ENCODE measurements at places on chromosomes 4 and X.

DNA sequence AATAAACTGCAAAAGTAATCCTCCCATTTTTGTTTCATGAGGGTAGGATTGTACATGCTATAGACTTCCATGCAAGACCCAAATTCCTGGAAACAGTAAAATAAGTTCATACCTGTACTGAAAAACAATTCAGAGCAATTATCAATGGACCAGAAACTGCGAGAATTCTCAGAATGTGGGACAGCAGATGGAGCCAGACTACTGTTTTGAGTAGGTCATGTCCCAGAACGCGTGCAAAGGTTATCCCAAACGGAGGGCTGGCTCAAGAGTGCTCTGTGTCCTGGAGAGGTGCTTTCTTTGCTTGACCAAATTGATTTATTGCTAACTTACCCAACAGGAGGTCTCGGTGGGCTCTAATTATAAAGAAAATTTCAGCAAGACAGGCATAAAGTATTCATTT is 1.7 kb upstream of the MAGEH1 start:
- DNase-seq: no peak

GRCh38 chr4:1026115-1026514 is 14.7 kb downstream of the FGFRL1 start:
- DNase-seq: peak; percentile 91

DNA sequence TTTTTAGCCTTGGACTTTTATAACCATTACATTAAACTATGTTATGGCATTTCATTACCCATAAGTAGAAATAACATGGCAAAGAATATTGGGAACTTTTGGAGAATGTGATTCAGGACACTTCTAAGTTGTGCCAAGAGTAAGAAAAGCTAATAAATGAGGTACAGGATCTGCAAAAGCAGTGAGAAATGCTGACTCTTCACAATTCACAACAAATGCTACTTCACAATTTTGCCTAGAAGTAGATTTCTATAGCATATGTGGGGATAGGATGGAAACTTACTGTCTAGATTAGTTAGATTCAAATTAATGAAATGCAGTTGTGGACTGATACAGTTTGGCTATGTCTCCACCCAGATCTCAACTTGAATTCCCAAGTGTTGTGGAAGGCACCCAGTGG is 173.7 kb downstream of the COMMD8 start:
- DNase-seq: no peak

GRCh38 chrX:32139476-32139875 is 1067.6 kb upstream of the FTHL17 start:
- no peak for DNase-seq

DNA sequence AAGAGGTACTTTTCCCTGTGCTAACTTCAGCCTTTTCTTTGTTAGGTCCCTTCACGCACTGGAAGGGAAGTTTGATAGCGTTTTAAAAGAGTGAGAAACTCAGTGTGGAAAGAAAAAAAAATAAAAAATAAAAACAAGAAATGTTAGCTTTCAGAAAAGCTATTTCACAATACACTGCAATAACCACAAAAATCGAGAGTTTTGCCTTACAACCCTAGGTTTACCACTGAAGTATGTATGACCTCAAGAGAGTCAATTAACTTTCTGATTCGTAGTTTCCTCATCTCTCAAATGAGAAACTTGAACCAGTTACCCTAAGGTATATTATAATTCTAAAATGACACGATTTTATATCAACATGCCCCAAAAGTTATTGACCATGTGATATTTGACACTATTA is 93.9 kb upstream of the JADE1 start:
- no peak for DNase-seq

DNA sequence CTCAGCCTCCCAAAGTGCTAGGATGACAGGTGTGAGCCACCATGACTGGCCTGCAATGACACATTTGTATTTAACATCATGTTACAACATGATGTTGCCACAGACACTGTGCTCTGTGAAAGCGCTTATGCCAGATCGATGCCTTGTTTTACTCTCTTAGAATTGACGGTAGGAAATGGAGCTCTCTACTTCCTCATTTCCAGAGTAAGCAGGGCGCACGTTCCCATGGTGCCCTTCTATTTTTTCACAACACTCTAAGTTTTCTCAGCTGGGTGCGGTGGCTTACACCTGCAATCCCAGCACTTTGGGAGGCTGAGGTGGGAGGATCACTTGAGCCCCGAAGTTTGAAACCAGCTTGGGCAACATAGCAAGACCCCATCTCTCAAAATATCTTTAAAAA is 60.7 kb upstream of the DHRSX start:
- no peak for DNase-seq

GRCh38 chr4:70700712-70701111 is 12.4 kb downstream of the UTP3 start:
- no peak for DNase-seq

DNA sequence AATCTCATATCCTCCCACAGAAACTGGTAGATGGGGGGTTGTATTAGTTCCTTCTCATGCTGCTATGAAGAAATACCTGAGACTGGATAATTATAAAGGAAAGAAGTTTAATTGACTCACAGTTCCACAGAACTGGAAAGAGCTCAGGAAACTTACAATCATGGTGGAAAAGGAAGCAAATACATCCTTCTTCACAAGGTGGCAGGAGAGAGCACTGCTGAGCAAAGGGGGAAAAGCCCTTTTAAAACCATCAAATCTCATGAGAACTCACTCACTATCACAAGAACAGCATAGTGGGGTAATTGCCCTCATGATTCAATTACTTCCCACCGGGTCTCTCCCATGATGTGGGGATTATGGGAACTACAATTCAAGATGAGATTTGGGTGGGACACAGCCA is 250.5 kb upstream of the GPRIN3 start:
- no peak for DNase-seq

- DNase-seq: no peak
Observed at GRCh38 chrX:120310861-120311726, at the start of gene TMEM255A. TMEM255A (minus strand) TSS chrX:120311461; CDS start chrX:120311309, 152 bp downstream.

DNA sequence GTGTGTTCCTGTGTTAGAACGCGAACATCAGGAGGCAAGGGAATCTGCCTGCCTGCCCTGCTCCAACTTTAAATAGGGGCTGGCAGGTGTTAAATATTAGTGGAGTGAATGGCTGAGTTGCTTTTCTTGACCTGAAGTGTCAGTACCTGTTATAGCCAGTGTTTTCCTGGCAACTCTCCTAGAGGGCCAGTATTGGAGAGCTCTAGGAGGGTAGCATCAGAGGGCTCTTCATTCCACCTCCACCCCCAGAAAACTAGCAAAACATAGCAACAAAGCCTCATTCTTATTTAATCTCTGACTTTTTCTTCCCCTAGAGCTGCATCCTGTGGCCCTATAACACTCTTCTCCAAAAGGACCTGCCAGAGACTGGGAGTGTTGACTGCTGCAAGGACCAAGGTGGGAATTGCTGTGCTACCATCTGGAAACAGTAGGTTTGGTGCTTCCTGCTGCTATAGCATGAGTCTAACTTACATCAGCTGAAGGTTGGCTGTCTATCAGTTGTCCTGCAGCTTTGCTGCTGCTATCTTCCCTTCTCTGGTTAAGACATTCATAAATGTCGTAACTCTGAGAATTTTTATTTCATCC is 33.5 kb downstream of the SGMS2 start:
- no peak for DNase-seq

DNA sequence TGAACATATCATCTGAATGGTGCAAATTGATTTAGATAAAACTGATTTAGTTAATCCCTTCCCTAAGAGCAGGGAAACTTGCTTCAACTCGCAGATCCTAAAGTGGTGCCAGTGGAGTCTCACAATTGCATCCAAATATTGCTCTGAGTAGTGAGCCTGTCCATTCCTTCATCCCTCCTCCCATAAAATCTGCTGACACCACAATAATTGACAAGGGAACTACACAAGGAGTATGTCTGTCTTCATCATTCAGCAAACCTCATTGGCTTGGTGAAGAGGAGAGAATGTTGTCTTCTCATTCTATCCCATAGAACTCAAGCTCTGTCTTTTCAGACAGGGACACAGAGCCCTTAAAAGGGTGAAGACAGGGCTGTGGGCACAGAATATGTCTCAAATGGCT is 4.2 kb downstream of the MID2 start:
- no peak for DNase-seq

- no peak for DNase-seq
Observed at GRCh38 chr4:141853091-141853764, 216.8 kb downstream of the IL15 start.

DNA sequence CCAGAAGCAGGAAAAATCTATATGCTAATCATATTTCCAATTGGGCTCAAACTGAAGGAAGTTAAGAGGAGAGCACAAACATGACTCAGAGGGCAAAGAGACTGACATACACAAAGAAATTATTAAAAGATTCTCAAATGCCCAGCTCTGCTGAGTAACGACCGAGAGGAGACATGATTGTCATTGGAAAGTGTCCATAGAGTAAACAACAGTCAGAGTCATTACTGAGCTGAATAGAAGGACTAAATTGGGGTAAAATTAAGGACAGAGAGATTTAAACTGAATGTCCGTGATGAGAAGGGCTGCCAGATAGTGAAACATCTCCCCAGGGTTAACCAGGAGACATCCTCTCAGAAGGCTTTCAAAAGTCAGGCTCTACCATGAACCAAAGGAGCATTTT is 111.2 kb upstream of the GALNT7 start:
- DNase-seq: no peak

- no peak for DNase-seq
Observed at GRCh38 chr4:54541426-54542118, 116.2 kb upstream of the KIT start.

- DNase-seq: no peak
Observed at GRCh38 chrX:3219667-3220066, 126.8 kb downstream of the MXRA5 start.

DNA sequence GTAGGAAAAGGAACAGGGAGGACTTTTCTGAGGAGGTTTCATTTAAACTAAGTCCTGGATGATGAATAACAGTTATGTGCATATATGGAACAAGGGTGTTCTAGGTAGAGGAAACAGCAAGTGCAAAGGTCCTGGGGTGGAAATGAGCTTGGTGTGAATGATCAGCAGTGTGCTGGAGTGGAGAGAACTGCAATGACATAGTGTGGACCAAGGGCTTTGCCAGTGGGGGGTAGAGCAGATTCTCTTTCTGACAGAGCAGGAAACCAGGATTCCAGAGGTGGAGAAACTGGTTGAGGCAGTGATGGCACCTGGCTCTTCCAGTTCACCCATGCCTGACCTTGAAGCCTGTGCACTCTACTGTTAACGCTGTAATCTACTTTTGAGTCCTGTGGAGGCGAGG is 1.7 kb downstream of the PPP1R3F start:
- no peak for DNase-seq

DNA sequence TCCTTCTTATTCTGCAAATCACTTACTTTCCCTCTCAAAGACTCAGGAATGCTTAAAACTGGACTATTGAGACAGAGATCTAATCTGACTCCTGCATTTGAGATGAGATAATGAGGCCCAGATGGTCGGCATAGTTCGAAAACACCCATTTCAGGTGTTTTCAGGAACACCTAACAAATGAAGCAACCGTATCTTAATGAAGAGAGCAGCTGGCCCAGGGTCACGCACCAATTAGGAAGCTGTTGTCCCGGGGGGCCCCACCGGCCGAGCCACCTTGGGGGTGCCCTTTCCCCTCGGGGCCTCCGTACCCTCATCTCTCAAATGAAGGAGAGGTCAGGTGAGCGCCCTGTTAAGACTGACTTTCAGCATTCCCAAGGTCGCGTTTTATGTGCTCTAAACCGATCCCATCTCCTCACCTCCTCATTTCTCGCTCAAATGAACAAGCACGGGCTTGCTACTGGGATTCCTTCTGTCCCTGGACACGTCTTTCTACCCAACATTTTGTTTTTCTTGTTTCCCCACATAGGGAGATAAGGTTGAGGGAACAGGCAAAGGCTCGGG is 824 bp downstream of the LRPAP1 start:
- DNase-seq: no peak

DNA sequence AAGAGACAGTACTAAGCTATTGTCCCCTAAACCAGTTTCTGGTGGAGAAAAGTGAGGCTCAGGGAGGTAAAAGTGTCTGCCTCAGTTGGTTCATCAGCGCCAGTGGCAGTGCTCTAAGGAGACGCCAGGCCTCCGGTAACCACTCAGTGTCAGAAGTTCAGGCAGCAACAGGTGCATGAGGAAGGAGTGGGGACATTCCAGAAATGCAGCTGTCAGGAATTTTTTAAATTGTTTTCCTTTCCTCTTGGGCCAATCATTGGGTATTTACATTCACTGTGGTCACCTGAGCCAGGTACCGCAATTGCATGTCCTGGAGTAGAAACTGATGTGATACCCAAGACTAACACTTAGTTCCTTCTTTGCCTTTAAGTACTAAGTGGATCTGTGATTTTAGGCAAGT is 40.2 kb upstream of the HS3ST1 start:
- no peak for DNase-seq

DNA sequence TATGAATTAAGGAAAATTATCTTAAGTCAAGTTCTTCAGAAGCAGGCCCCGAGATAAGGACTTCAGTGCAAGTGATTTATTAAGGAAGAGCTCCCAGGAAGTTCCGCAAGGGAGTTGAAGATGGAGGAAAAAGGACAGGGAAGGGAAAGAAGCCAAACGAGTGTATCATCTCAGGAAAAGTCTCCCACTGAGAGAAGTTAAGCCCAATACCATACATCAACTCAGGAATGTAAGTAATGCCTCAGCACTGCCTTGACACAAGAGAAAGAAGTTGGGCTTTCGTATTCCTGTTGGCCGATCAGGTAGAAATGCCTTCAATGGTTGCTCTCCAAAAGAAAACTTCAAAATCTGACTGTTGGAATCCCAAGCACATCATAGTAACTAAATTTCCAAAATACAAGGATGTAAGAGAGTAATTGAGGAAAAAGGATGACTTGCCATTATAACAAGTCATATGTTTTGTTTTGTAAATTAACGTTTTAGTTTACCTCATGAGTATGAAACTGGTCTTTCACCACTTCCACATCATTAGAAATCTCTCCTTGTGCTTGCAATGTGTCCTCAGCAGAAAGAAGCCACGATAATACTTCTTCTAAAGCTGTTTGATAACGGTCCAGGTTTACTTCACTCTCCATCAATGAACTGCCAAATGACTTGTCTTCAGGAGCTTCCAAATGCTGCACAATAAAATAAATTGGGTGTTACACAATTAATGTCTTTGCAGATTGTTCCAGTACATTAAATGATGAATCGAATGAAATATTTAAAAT is 566.7 kb downstream of the DMD start:
- no peak for DNase-seq

- no peak for DNase-seq
Observed at GRCh38 chr4:2667428-2667827, 88.7 kb downstream of the TNIP2 start.

- no peak for DNase-seq
Observed at GRCh38 chr4:106312377-106312776, 3.6 kb downstream of the TBCK start.

- DNase-seq: no peak
Observed at GRCh38 chrX:7083468-7084396, 63.8 kb upstream of the STS start.
